ENCODE measurements at places on chromosomes 5 and 9.

DNA sequence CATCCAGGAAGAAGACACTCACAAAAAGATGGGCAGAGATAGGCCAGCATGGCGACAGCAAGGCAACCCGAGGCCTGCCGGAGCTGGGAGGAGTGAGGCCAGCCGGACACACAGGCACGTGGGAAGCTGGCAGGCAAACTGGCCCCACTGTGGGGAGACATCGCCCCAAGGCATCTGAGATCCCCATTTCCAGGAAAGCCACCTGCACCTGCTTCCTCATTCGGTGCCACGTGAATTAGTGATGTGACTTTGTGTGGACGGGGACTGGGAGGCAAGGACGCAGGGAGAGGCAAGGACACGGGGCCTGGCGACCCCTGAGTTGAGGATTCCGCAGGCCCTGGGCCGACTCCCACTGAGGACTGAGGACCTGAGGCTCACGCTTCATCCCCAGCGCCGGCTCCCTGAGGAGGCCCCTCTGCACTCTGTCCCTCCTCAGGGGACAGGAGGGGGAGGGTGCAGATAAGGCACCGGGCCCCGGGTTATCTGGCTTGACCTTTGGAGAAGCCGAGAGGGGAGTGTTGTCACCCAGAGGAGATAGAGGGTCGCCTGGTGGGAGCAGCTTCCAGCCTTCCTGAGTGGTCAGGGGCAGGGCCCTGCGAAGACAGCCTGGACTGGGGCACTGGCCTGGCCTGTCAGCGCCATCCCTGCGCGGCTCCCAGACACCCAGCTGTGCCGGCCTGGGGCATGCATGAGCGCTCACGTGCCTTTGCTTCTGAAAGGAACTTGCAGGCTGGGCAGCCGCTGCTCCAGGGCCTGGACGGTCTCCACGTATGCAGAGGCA, 39.7 kb downstream of the NDUFS6 start:
- no peak for DNase-seq

DNA sequence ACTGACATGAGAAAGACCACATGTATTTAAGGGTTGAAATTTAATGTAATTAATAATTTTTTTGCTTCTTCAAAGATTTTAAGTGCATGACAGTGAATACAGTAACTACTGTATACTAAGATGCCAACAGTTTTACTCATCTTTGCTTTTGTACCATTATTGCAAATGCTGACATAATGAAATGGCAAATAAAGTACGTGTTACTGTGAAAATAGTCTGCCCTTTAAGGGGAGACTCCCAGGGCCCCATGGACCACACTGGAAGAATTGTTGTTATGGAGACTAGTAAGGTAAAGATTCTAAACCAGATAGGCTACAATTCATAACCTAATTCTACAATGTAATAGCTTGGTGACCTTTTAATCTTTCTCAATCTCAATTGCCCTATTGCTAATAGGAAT, 84.7 kb downstream of the NR3C1 start:
- DNase-seq: no peak

DNA sequence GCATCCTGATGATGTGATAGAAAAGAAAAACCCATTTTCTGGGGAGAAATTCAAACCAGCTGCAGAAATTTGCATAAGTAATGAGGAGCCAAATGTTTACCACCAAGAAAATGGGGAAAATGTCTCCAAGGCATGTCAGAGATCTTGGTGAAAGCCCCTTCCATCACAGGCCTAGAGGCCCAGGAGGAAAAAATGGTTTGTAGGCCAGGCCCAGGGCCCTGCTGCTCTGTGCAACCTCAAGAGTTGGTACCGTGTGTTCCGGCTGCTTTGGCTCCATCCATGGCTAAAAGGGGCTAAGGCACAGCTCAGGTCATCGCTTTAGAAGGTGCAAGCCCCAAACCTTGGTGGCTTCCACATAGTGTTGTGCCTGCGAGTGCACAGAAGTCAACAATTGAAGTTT, 543.1 kb downstream of the ZNF608 start:
- DNase-seq: no peak

GRCh38 chr9:16221822-16222547, 648.5 kb downstream of the BNC2 start:
- no peak for DNase-seq

DNA sequence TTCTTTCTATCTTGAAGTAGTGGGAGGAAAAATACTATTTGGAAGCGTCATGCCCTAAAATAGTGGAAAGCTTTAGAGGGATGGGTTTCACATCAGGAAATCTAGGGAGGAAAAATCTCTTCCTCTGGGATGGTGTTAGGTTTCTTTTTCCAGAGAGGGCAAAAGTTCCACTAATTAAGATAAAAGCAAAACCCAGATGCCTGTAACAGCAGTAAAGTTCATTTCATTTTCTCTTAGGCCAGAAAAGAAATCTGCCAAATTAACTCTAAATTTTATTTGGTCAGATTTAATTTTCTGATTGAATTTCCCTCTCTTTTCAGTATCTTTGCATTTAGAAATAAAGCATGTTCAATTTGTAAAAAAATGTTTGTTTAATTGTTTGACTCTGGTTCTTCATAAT, 88.8 kb downstream of the LURAP1L start:
- no peak for DNase-seq

- DNase-seq: peak; percentile 57
Measured at GRCh38 chr5:34043099-34043876, at the start of gene C1QTNF3. TSS of gene C1QTNF3 (minus strand) at chr5:34043213. CDS start at chr5:34043125, 88 bp downstream.

- DNase-seq: peak; percentile 29
Measured at GRCh38 chr9:96217754-96218693, 84.0 kb downstream of the HSD17B3 start.

- DNase-seq: no peak
Measured at GRCh38 chr5:147957901-147958300, 51.6 kb upstream of the C5orf46 start.

DNA sequence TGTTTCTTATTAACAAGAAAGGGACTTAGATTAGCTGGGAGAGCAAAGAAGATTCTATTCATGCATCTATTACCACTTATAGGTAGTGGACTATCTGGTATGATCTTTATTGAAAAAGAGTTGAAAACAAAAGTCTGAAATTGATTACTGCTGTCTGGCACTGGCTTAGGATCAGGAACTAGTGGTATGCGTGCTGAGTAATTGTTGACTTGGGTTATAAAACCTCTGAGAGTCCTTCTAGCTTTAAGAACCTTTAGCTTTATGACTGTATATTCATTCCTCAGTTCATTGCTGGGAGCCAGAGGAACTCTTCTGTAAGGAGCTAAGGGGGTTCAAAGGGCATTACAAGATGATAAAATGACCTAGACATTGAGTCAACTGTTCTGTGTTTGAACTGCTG, 7.6 kb downstream of the SLC1A1 start:
- peak; percentile 58 for DNase-seq

GRCh38 chr9:99262949-99263418, 40.9 kb downstream of the SEC61B start:
- no peak for DNase-seq

GRCh38 chr9:69593301-69593700, 78.9 kb downstream of the APBA1 start:
- DNase-seq: no peak

DNA sequence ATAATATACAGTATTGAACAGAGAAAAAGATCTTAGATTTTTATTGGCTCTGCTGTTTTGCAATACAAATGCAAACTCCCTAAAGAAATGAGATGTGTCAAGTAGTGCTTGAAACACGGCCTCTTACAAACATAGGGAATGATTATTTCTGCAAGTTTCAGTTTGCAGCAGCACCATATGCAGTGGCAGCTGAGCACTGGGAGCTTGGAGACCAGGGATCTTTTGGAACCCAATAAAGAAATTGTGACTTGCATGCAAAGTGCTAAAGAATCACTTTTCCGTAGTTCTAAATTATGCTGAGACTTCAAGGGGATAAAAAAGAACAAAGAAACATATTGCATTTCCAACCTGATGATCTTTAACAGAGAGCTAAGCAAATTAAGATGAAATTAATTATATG, 674.6 kb upstream of the ZNF608 start:
- DNase-seq: no peak

- DNase-seq: no peak
Measured at GRCh38 chr9:12798066-12798770, 23.4 kb downstream of the LURAP1L start.

DNA sequence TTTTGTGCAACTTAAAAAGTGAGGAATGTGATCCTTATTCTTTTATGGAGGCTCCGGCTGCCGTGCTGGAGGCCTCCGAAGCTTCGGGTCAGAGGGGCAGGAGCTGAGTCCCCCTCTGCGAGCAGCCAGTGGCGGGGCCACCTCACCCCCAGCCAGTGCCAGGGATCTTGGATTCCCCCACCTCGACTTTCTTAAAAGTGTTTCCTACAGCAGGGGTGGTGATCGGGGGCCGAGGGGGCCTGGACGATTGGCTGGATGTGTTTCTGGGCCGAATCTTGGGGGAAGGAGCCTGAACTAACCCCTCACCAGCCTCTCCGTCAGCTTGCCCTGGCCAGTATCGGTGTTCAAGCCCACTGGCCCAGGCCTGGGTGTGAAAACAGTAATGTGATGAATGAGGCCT, 92.2 kb upstream of the LMX1B start:
- no peak for DNase-seq

- peak; percentile 43 for DNase-seq
Measured at GRCh38 chr5:110925398-110925797, 146.1 kb upstream of the TSLP start.

DNA sequence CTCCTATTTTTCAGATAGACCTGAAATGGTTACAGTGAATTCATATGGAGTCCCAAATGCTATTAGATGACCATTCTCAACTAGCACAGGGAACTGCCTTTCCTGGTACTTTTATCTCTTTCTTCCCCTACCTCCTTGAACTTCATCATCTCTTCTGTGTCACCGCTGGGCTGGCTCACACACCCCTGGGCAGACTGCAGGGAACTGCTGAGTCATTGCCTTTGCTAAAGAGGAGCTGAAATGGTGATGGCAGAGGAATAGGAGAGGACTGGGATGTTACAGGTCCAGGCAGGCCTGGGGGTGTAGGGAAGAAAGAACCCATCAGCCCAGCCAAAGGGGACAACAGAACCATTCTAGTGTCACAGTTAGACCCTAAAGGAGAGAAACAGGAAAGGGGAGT, 322.3 kb downstream of the ASTN2 start:
- no peak for DNase-seq

DNA sequence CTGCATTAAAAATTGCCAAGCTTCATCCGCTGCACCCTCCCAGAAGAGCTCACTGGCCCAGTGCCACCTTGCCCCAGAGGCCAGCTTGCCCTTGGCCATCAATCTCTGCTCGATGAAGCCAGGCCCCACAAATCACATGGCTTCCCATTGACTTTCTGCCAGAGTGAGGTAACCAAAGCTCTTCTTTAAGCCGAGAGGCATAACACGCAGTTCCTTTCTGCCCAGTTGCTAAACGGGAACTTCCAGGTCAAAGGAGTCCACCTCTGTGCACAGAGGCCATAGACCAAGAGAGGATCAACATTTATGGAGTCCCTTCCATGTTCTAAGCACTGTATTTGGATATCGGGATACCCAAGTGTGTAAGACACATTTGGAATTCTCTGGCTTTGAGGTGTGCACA, 208.8 kb downstream of the KIF4B start:
- DNase-seq: no peak

GRCh38 chr5:6845856-6846255, 132.6 kb downstream of the TENT4A start:
- no peak for DNase-seq

GRCh38 chr9:133167769-133168168, 4.1 kb upstream of the GBGT1 start:
- DNase-seq: no peak

DNA sequence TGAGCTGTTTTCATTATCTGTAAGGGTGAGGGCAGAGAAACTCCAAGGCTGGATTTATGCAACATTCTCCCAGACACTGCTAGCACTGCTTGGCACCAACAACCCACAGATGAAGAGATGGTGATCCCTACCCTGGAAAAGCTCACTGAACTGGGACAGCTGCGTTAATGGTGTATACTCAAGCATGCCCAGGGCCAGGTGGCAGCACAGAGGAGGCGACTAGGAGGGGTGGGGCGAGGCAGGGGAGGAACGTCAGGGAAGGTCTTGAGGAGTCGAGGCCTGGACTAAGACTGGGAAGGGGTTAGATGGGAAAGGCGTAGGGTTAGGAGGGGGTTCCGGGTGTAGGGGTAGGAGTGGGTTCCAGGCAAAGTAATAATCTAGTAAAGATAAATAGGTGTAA, 73.1 kb upstream of the TBC1D9B start:
- no peak for DNase-seq

Measured in astrocyte (in vitro differentiated cells and primary cell).